ENCODE measurements at places on chromosomes 6 and 20.

- no peak for DNase-seq
These were observed 22.2 kb downstream of the HLA-A start for GRCh38 chr6:29964518-29964886.

- DNase-seq = no peak
These were observed 229.7 kb upstream of the ASCC3 start for GRCh38 chr6:101110814-101111213.

DNA sequence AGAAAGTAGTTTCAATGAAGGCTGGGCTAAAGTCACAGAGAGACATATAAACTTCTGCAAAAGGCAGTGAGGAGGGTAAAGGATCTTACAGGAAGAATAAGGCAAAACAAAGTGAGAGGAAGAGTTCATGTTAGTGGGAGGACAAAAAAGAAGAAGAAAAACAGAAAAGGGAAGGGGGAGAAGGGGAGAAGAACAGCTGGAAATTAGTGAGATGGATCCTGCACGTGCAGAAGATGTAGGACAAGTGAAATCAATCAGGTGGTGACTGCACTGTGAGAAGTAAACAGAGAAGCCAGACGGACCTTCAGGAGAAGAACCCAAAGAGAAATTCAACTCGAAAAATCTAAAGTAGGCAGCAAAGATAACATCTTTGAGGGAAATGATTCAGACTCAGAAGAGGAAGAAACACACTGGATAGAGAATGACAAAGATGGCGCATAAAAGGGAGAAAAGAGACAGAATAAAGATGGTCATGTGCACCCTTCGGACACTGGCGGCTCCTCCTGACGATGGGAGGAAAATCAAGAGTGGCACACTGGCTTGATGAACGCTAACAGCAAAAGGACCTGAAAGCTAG lies 105.9 kb downstream of the MYB start:
- DNase-seq = no peak

DNA sequence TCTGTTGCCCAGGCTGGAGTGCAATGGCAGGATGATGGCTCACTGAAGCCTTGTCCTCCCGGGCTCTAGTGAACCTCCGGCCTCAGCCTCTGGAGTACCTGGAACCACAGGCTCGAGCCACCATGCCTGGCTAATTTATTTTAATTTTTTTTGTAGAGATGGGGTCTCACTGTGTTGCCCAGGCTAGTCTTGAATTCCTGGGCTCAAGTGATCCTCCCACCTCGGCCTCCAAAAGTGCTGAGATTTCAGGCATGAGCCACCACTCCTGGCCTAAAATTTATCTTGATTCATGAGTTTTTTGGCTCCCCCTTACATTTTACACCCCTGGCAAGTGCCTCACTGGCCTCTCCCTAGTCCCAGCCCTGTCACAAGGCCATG lies 2.5 kb upstream of the SLC29A1 start:
- DNase-seq = no peak

DNA sequence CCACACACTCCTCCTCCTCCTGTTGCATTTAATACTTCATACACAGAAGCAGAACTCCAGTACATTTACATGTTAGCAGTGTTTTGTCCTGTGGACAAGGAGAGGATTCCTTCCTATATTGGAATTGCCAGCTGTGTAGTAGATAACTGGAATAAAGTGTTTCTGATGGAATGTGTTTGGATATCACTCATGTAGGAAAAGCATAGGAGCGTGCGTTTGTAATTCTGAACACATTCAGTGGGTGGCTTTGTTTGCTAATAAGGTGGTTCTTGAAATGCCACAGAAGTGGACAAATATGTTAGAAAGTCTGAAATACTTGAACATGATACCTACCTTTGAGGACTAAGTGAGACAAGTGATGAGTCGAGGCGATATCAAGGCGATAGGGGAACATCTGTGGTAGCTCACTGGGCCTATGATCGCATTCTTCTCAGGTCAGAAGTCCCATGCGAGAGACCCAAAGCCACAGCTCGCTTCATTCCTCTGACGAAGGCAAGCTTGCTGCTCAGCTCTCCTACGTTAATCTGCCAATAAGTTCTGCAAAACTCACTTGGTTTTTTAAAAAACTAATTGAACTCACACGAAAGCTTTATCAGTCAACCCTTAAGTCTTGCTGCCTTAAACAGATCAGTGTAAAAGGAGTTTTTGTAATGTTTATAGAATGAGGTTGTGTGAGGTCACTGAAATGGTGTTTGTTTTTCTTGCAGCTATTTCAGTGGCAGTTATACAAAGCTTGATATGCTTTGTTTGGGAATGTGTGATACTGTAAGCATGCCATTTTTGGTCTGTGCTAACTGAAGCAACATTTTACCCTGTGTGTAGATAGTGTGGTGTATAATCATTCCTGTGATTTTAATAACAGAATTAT lies 159.9 kb downstream of the SOX4 start:
- DNase-seq = no peak
